Hippocampal formation (tissue), 2 donors: ENCODE measurements at places on chromosomes 3 and 15.

DNA sequence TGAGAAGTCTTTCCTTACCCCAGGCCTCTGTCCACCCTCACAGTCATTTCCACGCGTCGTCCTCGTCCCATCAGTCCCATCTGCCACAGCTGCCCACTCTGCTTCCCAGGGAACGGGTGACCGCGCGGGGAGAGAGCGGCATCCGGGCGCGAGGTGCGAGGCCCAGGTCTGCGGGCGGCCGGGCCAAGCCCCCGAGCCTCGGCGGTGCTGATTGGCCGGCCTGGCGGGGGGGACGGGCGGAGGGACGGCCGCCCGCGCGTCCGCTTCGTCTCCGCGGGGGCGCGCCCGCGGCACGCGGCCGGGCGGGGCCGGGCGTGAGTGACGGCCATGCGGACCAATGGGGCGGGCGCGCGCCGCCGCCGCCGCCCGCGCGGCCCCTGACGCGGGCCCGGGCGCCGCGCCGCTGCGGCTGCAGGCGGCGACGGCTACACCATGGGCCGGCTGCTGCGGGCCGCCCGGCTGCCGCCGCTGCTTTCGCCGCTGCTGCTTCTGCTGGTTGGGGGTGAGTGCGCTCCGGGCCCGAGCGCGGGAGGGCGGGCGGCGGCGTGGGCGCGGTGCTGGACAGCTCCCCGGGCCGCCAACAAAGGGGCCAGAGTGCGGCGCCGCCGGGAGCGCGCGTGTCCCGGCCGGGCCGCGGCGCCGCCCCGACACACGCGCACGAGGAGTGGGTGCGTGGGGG, at the start of gene PODXL2:
Gene PODXL2, plus strand, starts transcription at position 398 of the 679 bp plus-strand sequence. Its CDS starts 35 bp downstream, at position 433.
- DNase-seq: no peak

- no peak for DNase-seq
These were observed 95.4 kb downstream of the FRMD5 start for GRCh38 chr15:44099671-44100070.

DNA sequence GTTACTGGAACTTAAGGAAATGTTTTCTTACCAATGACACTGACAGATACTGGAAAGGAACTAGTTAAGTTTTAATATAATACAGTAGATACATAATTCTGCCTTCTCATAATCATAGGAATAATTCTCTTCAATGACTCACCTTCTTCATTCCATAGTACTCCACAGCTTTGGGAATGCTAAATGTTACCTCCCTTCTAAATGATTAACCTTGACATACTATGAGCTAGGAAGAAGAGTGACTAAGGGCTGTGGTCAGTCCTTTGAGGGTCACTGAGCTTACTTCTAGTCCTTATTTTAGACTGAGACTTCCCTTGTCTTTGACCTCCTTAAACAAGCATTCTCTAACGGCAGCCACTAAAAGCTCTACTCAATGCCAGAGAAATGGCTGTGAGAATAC, 69.6 kb upstream of the PPIB start:
- DNase-seq: no peak

DNA sequence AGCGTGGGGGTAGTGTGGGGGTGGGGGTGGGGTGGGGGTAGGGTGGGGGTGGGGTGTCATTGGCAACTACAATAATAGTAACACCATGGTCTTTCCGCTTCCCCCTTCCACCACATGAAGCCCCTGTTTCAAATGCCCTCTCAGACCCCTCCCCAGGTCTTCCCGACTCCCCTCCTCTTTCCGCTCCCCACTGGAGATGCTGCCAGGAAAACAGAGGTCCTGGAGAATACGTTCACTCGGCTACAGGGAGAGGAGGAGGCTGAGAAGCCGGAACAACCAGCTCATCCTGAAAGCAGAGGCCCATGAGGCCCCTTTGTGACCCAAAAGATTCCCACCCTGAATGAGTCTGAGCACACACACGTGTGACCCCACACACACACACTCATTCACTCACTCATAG, 75.4 kb downstream of the CPN2 start:
- DNase-seq: no peak

GRCh38 chr3:177894081-177894728, 642.0 kb upstream of the KCNMB2 start:
- DNase-seq: no peak
